ENCODE measurements at places on chromosomes 4 and X. TPM values are rescaled to one million over a fixed set of nuclear protein-coding genes. Genes with fewer than 3 reads are reported as not detected.

The PSAPL1 gene
- total RNA-seq: 18.6 TPM

The SMC1A gene
- total RNA-seq: 22.3 TPM

The ARHGAP4 gene
- 14.4 TPM for total RNA-seq

The RNF113A gene
- 9.0 TPM for total RNA-seq

The TMPRSS11F gene
- total RNA-seq: 2.3 TPM

The HCCS gene
- total RNA-seq: 12.8 TPM

The SUPT20HL1 gene
- total RNA-seq: not detected

The HPGDS gene
- total RNA-seq: 9.6 TPM

The SATL1 gene
- total RNA-seq: 0.20 TPM

The NDP gene
- total RNA-seq: 3.6 TPM

The USP17L30 gene
- total RNA-seq: not detected

The ITIH6 gene
- 0.10 TPM for total RNA-seq

The SYTL5 gene
- 0.49 TPM for total RNA-seq

The SPP1 gene
- 253 TPM for total RNA-seq

The AMTN gene
- 0.30 TPM for total RNA-seq

The CCSER1 gene
- 12.3 TPM for total RNA-seq

The EBP gene
- 34.0 TPM for total RNA-seq

The PFKFB1 gene
- total RNA-seq: 3.3 TPM

The CCKAR gene
- total RNA-seq: 0.49 TPM

The VCX3A gene
- total RNA-seq: not detected

The KCNIP4 gene
- 2.8 TPM for total RNA-seq
